Stimulated activated naive CD8-positive, alpha-beta T cell treated with anti-CD3 and anti-CD28 coated beads, Interleukin-15, Interleukin-2, amounts not matched to agents 100 U/mL and 50 U/mL, for 24 hours (primary cell): ENCODE measurements at places on chromosomes 16 and 17.

GRCh38 chr17:32953045-32953444 lies 25.1 kb downstream of the TMEM98 start:
- DNase-seq: no peak

GRCh38 chr17:30605027-30605426 lies 127.8 kb downstream of the GOSR1 start:
- DNase-seq: no peak

DNA sequence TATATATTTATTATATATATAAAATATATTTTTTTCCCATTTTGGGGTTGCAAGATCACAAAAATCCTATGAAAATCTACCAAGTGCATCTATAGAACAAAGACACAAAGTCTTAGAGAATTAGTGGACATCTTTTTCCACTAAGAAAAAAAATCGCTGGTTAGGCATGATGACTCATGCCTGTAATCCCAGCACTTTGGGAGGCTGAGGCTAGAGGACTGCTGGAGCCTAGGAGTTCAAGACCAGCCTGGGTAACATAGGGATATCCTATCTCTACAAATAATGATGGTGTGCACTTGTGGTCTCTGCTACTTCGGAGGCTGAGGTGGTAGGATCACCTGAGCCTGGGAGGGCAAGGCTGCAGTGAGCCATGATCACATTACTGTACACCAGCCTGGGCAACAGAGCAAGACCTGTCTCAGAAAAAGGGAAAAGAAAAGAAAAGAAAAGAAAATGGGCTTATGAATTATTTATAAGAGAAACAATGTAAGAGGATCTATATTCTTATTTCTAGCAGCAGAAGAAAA lies 185.1 kb upstream of the PSMD7 start:
- no peak for DNase-seq

DNA sequence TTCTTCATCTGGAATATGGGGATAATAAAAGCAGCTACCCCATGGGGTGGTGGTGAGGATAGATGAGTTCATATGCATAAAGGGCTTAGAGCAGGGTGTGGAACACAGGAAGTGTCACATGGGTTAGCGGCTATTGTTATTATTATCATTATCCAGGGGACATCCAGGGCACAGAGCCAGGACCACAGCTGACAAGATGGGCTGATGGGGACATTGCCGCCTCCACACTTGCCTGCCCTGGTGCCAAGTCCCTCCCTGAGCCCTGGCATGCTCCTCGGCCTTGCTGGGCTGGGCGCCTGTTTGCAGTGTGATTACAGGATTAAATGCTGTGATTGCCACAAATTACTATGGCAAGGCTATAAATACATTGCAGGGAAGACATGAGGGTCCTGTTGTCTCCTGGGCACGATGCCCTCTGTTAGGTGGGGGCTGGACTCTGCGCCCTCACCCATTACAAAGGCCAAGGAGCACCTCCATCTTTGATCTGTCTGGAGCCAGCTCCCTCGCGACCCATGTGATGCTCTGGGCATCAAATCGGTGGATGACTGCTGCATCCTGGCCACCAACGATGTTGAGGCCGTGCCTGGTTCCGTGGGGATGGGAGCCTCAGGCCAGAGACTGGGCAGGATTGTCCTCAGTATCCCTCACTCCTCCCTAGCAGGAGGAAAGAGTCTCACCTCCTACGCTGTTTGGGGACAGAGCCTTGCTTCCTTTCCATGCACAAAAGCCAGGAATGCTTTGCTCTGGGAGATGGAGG lies 43.2 kb downstream of the PIMREG start:
- DNase-seq: no peak

DNA sequence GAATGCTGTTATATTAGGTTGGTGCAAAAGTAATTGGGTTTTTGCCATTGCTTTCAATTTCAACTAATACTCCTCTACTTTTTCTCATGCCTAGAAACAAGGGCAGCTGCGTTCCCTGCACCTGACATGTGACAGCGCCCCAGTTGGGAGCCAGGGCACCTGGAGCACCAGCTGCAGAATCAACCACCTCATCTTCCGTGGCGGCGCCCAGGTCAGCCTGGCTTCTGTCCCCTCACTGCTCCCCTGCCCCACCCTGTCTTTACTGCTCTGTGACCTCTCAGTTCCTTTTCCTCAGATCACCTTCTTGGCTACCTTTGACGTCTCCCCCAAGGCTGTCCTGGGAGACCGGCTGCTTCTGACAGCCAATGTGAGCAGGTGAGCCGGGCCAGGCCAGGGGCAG lies 16.4 kb upstream of the ITGAD start:
- no peak for DNase-seq

DNA sequence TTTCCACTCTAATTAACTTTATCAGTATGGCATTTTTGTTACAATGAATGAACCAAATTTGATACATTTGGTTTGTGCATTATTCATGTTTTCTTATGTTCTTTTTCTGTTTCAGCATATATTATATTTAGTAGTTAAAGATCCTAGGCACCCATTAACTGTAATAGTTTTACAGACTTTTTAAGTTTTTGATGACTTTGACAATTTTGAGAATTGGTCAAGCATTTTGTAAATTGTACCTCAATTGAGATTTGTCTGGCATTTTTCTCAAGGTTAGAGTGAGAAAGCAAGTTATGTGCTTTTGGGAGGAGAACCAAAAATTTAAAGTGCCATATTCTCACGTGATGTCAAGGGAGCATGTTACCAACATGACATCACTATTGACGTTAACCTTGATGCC lies 1019.2 kb downstream of the CDH11 start:
- DNase-seq: no peak

GRCh38 chr16:21584817-21585216 lies 14.6 kb upstream of the METTL9 start:
- DNase-seq: no peak

GRCh38 chr16:24347556-24347955 lies 91.4 kb downstream of the CACNG3 start:
- no peak for DNase-seq

DNA sequence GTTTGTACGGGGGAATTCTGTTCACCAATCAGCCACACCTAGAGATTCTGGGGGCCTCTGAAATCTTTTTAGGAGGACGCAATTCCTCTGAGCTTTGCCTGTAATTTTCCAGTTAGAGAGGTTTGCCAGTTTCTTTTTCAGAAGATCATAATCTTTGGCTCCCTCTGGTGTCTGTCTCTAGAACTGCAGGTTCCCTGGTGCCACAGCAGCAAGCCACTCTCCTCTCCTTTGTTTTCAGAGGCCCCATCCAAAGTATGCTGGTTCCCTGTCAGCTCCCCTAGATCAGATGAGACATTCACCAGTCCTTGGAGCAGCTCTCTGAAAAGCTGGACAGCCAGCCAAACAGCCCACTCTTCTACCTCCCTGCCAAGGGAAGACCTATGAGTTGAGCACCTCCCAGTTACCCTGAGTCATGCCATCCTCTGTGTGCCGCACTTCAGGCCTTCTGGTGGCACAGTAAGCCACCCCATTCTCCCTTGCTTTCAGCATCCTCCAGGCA lies 36.1 kb downstream of the RNF112 start:
- DNase-seq: peak; percentile 73

- DNase-seq: peak; percentile 29
Measured at GRCh38 chr17:57468932-57469775, 212.8 kb downstream of the MSI2 start.

- DNase-seq: no peak
Measured at GRCh38 chr17:2871205-2871604, 75.0 kb downstream of the RAP1GAP2 start.

GRCh38 chr17:6701719-6702118 lies 11.4 kb downstream of the SLC13A5 start:
- DNase-seq: peak; percentile 70

DNA sequence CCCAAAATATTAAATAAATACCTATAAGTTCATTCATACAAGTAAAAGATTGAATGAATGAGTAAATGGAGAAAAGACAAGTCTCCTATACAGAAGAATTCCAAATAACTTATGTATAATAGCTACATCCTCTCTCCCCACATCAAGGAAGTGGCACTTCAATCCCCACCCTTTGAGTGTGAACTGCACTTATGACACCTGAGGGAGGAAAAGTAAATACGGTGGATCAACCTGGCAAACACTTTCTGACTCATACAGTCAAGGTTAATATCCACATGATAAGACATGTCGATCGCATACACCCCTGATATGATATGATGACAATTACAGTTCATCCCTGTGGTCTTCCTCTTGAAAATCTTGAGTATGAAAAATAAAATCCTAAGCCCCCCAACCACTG lies 18.0 kb downstream of the SLFN12L start:
- no peak for DNase-seq
